ENCODE measurements at places on chromosomes 12 and 14.

DNA sequence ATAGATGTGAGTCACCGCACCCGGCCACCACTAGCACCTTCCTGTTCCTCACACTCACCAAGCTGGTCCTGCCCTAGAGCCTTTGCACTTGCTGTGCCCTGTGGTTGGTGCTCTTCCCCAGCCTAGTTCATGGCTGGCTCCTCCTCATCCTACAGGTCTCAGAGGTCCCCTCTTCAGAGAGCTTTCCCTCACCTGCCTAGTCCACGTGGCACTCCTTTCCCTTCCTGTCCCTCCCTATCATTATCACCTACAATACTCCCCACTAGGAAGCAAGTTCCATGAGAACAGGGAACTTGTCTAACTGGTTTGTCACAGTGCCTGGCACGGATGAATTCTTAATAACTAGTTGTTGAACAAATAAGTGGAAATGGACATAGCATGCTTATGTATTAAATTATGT is 24.0 kb upstream of the TMED10 start:
- DNase-seq = no peak

DNA sequence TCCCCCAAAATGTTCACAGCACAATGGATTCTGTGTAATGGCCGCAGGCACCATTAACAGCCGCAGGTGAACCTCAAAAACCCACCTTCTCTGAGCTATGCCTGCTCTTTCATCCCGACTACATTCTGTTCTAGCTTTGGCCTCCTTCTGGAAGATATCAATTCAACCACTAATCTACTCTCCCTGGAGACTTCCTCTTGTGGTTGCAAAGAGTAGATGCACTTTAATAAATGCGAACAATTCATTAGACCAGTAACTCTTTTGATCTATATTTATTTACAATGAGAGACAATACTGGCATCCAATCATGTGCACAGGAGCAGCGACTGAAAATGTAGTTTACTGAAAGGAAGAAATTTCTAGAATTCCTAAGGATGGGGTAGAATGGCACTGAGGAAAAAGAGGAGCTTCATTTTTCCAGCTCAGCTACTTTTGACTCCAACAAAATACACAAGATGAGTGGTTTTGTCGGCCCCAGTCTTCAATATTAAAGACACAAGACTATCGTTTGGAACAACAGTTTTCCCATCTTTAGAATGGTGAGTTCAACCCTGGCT is 5.3 kb downstream of the GRIN2B start:
- DNase-seq = no peak

DNA sequence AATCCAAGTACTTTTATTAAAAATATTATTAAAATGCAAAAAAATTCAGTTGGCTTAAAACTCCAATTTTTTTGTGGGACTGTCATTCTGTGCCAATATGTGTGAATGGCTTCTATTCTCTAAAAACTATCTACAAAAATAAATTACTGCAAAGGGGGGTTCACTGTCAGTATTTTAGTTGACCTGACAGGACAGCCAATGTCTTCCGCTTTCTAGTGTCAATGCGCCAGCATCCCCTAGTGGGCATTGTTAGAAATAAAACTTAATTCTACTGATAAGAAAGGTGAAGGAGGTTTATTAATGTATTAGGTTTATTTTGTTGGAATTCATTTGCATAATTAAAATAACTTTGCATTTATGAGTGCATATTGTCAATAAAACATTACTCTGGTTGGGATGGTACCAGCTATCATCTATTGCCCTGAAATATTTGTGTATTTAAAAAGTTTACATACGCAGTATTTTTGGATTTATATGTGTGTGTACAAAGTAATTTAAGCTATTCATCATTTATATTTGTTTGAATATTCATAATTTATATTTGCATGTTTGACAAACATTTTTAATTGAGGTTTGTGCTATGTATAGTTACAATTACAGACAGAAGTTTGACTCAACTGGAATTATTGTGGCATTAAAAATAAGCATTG is 527.2 kb downstream of the FLRT2 start:
- peak; percentile 10 for DNase-seq

DNA sequence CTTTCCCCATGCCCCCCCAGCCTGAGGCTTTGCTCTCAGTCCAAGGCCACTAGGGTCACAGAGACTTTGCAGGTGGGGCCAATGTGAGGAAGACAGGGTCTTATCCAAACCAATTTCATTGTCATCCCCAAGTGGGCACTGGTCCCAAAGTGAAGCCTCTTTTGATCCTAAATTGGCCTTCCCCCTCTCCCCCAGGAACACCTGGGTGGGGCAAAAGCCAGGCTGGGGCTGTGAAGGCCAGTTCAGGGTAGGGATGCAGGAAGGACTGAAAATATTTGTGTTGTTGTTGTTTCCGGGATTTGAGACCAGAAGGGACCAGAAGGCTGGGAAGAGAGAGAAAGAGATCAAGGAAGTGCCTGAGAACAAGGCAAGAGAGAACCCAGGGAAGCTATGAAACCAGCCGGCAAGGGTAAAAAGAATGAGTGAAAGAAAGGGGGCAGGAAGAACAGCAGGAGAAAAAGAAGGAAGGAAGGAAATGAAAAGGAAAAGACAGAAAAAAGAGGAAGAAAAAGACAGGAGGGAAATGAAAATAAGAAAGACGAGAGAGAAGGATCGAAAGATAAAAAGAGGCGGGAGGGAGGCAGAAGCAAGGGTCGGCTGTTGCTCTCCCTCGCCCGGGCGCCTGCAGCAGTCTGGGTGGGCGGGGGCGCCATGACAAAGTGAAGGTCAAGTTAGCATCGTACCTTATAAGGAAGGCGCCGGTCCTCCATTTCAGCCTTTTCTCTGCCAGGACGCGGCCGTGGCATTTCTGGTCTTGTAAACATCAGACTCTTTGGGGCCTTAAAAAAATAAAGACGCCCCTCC is 7.4 kb upstream of the HOXC11 start:
- DNase-seq = no peak

- no peak for DNase-seq
Measured at GRCh38 chr12:69633061-69633460, 22.4 kb upstream of the LRRC10 start.

DNA sequence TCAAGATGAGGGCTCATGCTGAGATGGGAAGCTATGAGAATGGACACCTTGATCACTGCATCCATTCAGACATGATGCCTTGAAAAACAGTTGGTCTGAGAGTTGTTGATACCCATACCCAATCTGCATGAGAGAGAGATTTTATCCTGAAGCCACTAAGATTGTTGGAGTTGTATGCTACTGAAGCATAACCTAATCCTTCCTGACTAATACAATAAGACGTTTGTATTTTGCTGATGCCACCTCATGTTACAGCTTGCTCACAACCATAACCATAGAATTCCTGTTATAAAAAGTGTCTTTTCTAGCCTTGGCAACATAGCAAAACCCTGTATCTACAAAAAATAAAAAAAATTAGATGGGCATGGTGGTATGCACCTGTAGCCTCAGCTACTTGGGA is 12.7 kb upstream of the SERPINA1 start:
- DNase-seq = no peak

DNA sequence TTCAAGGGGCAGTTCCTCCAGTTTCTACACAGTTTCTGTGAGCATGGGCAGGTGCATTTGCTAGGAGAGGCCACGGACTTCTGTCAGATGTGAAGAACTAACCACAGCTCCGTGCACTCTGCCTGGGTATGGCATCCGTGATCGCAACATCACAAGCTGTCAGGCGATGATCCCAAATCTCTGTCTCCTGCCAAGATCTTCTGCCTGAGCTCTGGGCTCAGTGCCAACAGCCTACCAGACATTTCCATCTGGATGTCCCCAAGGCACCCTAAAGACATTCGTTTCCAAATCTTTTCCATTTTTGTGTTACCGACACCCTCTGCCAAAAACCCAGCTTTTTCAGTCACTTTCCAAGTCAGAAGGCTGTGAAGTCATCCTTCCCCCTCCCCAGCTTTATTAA is 292.1 kb downstream of the GLT1D1 start:
- DNase-seq = no peak

- DNase-seq = no peak
Measured at GRCh38 chr14:84404246-84404645, 1125.7 kb upstream of the FLRT2 start.

DNA sequence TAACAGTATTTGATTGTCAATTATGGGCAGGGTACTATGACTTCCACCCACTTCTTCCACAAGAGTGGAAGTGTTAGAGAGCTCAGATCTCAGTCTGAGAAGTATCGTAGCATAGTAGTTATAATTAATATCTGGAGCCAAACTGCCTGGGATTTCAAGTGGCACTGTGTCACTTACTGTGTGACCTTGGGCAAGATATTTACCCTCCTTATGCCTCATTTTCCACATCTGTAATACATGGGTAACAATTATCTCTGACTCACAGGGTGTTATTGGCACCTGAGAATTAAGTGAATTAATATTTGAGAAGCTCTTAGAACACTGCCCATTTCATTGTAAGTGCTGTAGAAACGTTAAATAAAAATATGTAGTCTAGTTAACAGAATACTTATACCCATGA is 11.5 kb downstream of the RAB21 start:
- no peak for DNase-seq

DNA sequence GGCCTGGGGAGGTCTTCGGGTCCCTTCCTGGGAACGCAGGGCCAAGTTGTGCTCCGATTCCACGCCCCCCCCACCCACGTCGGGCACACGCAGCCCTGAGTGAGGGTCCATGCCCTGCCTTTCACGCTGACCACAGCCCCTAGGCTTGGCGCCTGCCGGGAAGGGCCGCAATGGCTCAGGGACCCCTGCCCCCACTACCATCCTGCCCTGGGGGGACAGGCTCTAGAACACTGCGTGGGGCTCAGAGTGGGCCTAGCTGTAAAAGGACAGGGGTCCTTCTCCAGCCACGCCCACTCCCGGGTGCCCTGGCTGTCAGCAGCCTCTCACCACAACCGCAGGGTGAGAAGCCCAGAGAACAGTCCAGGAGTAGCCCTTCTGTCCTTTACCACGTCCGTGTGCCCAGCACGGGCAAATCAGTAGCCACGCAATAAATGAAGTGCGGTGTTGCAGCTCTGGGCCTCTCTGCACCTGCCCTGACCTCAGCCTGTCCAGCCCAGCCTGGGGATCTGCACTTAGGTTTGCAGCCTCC is 9.4 kb upstream of the GPR68 start:
- no peak for DNase-seq

- no peak for DNase-seq
Measured at GRCh38 chr12:14262771-14263511, 102.5 kb upstream of the ATF7IP start.

DNA sequence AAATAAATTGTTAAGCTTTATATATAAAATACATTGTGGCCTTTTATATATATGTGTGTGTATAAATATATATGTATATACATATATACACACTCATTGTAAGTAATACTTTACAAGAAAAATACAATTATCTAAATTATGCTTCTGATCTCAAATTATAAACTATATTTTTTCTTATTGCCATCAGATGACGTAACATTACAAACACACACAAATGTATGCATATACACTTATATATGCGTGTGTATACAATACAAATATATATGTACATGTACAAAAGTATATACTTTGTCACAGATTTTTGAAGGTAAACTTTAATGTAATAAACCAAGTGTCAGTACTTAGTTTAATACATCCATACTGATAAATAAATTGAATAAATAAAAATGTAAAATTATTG is 278.9 kb upstream of the LMO3 start:
- no peak for DNase-seq
